Lower leg skin (tissue), 4 donors: ENCODE measurements at places on chromosomes 7 and 10.

- DNase-seq = no peak
Observed at GRCh38 chr7:102096706-102097427, 189.8 kb upstream of the SH2B2 start.

DNA sequence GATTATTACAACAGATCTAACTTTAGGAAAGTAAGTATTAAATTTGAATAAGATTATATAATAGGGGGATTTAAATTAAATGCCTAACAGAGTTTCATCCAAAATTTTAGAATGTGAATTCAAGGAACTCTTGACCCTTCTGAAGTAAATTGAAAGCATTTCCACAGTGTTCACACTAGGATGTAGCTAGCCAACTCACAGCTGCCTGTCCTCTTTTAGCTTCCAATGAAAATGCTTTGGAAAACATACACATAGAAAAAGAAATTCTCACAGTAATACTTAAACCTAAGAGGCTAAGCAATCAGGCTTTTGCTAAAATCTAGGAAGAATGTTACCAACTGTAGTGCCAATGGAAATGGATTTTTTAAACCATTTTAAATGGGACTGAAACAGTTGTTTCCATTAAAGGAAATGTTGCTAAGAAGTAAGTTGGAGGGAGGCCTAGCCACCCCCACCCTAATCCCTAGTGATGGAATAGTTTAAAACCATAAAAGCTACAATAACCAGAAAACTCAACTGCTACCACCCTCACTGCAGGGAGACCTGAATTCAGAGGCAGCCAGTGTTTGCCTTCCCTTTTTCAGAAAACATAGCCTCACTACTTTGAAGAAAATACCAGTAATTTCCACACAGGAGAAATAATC lies 58.3 kb downstream of the REEP3 start:
- no peak for DNase-seq

DNA sequence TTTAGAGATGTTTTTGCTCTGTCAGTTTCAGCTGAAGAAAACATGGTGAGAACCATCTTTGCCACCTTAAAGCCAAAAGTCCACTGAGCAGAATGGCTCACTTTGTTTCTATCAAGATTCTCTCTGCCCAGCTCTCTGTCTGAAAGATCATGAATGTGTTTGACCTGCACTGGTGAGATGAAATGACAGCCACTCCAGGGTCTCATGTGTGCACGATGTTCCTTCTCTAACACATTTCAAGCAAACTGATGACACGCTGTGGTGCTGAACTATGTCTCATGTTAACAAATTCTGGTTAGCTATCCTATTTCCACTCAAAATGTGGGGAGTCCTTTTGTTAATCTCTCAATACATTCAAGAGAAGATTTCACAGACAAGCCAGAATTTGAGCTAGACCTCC lies 260.6 kb downstream of the GLI3 start:
- DNase-seq = no peak

DNA sequence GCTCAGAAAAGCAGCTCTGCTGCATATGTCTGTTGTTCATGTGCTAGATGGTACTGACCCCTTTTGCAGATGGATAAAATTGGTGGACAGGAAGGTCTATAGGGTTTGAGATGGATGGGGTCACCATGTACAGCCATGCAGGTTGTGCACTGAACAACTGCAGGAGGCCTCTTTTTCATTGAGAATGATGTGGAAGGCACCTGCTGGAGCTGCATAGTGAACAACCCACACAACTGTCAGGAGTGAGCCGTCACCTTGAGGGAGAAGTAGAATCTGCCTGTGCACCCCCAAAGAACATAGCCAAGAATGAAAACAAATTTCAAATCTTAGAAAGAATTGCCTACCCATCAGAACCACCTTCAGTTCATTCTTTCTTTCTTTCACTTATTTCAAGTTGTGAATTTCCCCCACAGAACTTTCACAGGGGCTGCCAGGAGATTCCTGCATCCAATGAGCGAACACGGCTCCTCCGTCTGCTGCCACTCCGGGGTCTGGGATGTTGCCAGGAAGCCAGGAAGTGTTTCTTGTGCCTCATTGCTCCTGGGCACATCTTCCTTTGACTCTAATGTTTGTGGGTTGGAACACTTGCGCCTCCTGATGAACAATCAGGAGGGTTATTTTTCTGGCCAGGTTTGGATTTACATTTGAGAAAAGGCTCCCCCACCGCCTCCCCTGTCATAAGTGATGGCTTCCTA lies 53.7 kb upstream of the DOCK1 start:
- peak; percentile 45 for DNase-seq

DNA sequence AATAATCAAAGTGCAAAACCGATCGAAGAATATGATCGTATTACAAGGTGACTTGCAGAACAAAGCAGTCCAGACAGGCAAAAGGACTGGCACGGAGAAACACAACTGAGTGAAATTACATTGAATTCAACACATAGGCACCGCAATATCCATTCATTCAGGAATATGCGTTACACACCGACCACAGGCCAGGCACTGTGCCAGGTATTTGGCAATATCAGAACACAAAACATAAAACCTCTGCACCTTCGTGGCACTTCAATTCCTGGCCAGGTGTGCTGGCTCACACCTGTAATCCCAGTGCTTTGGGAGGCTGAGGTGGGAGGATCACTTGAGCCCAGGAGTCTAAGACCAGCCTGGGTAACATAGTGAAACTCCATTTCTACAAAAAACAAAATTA lies 187.9 kb downstream of the DIP2C start:
- DNase-seq = no peak

DNA sequence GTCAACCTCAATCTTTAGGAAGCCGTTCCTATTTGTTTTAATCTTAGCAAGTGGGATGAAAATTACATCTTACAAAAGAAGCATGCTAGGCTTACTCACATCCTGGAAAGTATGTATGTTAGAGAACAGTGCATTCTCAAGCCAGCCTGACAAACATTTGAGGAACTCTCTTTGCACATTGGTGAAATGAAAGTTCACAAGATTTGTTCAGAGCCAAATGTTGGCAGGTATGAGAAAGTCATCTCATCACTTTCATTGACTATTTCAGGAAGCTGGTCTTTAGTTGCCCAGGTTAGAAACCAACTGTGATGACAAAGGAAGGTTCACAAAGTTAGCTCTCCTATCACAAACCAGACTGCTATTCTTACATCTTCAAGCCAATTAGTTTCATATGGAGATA lies 57.1 kb downstream of the ABCB1 start:
- DNase-seq = no peak
